ENCODE measurements at places on chromosomes 7 and 10.

DNA sequence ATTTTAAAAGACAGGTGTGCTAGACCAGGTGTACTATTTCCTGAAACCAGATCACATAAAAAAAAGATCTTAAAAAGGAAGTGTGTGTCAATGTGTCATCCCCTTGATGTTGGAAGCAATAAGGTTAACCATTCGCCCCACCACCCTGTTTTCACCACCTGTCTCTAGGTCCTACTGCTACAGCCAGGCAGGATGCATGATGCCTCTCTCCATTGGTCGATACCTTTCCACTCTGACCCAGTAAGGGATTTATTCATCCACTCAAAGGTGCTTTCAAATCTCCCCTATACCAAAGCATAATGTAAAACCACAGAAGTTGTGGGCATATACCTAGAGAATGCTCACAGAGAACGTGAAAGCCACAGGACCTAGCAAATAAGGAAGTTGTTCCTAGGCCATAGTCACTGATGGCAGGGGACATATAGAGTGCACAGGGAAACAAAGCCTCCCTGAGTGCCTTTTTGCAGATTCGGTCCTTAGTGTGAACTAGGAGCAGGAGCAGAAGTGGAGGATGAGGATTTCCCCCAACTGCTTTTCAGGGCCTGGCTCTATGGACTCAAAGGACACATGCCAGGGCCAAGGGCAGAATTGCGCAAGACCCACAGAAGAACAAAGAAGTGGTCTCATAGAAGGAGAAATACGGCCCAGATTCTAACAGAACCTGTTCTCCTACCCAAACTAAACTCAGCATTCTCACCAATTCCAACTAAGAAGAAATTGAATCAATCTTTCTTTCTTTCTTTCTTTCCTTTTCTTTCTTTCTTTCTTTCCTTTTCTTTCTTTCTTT is 631.5 kb upstream of the NRP1 start:
- DNase-seq = no peak

DNA sequence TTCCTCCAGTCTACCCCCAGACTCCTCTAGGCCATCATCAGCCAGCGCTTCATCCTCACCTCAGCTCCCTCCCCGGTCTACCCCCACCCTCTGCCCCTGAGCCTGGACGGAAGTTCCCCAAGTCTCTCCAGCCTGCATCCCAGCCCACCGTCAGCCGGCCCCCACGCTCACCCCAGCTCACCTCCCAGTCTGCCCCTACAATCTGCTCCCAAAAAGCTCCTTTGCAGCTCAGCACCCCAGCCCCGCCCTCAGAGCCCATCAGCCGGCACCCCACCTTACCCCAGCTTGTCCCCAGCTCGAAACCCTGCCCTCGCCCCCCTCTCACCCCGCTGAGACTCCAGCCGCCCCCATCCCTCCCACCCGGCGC is 322 bp upstream of the RAMP3 start:
- no peak for DNase-seq

DNA sequence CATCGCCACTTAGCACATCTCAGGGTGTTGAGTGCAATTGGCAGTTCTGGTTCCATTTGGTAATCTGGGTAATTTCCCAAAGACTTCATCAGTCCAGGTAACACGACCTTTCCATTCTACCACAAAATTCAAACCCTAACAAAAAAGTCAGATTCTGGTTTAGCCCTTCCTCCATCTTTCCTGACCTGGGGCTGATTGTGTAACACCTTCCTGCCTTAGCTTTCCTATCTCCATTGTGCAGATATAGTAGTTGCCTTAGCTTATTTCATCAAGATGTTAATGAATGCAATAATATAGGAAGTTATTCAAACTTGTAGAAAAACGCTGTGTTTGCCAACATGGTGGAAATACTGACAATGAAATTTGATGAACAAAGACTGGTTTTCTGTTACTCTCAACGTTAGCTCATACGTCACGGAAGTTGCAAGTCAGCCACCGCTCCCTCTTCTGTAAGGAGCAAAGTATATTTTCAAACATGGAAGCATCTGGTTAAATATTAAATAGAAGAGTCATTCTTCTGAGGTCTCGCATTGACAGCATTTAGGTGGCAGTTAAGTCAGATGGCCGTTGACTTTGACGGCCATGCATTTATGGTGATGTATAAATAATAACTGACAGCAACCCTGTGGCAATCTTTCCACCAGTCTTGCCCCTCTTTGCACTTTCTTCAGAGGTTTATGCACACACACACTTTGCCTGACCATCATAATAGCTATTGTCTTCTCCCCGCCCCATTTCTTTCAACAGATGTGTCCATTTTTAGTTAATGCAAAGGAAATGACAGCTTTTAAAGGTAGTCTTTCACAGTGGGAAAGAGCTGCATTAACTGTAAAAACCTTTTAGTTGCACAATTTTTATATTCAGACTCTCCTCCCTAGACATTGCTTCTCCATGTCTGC is 205.1 kb upstream of the BMPER start:
- no peak for DNase-seq

- DNase-seq = no peak
These were observed 257.1 kb downstream of the SFMBT2 start for GRCh38 chr10:7153750-7154149.

DNA sequence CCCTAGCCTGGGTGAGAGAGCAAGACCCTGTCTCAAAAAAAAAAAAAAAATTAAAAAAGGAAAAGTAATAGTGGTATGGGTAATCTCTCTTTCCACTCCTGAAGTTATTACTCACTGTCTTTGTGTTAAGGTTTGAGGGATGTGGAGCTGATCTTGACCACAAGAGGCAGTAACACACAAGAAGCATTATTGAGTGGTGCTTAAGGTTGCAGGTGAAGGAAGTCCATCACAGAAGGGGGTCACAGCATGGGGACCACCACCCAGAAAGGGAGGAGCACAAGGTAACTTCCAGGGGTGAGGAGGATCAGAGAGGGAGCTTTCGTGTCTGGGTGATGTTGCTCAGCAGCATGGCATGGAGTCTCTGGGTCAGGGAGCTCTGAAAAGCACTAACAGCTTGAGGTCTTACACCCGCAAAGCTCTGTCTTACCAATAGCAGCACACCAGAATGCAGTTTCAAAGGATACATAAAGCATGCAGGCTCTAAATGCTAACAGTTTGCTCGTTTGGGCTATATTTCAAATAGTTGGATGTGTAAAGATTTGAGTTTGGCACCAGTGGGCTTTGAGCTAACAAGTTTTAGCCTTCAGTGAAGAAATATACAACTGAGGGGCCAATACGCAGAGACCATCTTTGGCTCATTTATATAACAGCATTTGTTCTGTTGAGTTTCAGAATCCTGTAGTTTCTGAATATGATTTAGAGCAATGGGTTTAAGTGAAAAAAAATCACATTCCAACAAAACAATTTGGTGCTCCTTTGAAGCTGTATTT is 100.4 kb upstream of the DNAJC1 start:
- no peak for DNase-seq

DNA sequence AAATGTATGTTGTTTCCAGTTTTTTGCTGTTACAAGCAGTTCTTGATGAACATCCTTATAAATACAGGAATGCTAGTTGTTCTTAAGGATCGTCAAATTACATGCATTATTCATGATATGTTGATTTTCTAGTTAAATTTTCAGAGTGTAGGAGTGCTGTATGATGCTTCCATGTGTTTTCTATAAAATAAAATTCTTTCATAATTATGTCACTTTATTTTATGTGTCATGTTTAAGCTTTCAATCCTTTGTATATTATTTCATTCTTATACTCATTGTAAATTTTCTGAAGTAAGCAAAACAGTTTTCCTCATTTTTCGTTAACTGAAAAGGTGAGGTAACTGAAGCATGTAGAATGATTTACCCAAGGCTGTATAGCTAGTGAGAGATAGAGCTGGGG is 16.8 kb upstream of the MYPN start:
- no peak for DNase-seq

GRCh38 chr7:82294382-82294784 is 149.2 kb downstream of the CACNA2D1 start:
- no peak for DNase-seq

GRCh38 chr10:113221756-113222168 is 271.7 kb downstream of the TCF7L2 start:
- no peak for DNase-seq

DNA sequence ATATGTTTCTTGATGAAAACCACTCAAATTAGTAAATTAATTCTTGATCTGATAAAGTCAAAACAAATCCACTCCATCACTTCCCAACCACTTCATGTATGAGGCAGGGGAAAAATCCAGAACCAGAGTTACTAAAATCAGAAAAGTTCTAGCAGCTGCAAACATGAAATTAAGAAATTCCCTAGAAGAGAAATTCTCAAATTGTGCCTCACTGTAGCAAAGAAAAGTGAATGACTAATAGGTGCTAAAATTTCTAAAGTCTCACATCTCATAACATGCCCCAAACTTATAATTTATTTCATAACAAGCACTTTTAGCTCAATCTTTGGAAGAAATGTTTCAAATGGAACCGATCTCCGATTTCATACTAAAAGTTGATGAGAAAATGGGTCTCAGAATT is 345.0 kb upstream of the AOAH start:
- no peak for DNase-seq

DNA sequence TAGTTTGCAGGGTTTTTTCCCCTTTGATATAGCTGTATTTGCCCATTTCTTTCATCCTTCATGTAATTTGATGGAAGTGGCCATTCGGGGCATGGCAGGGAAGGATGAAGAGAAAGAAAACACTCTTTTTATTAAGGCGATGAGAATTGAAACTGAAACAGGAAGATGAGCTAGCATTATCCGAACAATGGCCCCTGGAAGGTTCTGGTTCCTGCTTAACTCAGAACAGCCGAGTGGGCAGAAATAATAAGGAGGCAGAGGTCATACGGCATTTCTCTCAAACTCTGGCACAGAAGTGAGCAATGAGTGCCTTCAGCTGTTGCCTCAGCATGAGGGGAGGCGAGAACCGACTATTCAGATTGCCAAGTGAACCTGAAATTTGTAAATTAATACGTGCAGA is 113.2 kb upstream of the MYO3A start:
- no peak for DNase-seq

DNA sequence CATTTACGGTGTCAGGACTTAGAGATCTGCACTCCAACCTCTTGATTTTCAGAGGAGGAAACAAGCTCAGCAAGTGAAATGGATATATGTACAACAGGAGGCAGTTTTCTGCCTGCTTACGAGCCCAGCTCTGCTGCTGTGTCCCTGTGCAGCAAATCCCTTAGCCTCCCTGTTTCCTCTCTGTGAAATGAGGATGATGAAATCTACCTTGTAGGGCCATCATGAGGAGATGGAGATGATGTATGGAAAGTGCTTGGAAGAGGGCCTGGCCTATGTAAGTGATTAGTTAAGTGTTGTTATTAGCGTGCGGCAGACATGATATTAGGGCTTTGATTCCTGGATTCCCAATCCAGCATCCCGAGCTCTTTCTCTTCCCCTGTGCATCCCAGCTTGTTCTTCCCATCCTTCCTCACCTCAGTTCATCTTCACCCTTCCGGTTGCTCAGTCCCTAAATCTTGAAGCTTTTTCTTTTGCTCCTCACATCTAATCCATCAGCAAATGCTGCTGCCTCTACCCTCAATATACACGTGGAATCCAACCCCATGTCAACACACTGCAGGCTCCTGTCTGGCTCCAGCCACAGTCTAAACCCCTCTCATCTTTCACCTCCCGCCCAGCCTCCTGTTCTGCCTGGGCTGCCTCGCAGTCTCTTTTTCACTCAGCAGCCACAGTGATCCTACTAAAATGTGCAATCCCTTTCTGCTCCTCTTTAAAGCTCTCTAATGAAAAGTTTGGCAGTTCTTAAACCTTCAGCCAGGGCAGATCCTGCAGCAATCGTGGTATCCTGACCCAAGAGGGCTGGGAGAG is 113.8 kb downstream of the MARCHF5 start:
- DNase-seq = no peak

- DNase-seq = no peak
These were observed 12.3 kb downstream of the DYDC1 start for GRCh38 chr10:80344276-80344675.

DNA sequence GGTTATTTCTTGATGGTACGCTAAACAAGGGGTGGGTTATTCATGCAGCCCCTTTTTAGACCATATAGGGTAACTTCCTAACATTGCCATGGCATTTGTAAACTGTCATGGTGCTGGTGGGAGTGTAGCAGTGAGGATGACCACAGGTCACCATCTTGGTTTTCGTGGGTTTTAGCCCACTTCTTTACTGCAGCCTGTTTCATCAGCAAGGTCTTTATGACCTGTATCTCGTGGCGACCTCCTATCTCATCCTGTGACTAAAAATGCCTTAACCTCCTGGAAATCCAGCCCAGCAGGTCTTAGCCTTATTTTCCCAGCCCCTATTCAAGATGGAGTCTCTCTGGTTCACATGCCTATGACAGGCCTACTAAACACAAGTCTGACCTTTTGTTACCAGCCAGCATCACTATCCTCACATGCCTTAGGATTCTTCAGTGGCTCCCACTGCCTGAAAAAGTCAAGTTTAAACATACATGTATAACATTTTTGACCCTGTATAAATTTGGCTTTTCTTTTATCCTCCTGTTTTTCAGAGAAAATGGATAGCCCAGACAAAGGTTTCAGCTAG is 13.2 kb upstream of the COBL start:
- no peak for DNase-seq

- no peak for DNase-seq
These were observed 45.0 kb downstream of the DNMBP start for GRCh38 chr10:99964791-99965190.

DNA sequence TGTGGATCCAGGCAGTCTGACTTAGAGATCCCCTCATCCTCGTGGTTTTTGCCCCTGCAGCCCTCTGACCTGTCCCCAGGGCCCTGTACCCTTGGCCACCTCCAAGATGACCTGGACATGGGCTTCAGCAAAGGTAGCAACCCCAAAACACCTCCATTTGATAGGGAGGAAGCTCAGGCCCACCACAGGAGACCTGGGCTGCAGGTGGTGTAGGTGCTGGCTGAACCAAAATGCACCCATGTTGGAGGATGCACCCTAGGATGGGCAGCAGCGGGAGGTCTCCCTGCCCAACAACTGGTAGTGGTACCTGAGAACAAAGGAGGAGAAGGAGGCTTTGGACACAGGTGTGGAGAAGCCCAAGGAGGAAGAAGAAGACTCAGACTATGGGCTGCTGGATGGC is 188.7 kb downstream of the ZNF716 start:
- DNase-seq = no peak

GRCh38 chr10:50234486-50234885 is 16.8 kb downstream of the ASAH2 start:
- DNase-seq = no peak

GRCh38 chr7:14739841-14740185 is 162.7 kb downstream of the DGKB start:
- no peak for DNase-seq

Data from stimulated activated CD4-positive, alpha-beta T cell treated with anti-CD3 and anti-CD28 coated beads, TNF-alpha, amount 100 ng/mL, for 1 hour (primary cell).